Trophoblast cell (in vitro differentiated cells and primary cell): ENCODE measurements at places on chromosomes 6 and 20.

DNA sequence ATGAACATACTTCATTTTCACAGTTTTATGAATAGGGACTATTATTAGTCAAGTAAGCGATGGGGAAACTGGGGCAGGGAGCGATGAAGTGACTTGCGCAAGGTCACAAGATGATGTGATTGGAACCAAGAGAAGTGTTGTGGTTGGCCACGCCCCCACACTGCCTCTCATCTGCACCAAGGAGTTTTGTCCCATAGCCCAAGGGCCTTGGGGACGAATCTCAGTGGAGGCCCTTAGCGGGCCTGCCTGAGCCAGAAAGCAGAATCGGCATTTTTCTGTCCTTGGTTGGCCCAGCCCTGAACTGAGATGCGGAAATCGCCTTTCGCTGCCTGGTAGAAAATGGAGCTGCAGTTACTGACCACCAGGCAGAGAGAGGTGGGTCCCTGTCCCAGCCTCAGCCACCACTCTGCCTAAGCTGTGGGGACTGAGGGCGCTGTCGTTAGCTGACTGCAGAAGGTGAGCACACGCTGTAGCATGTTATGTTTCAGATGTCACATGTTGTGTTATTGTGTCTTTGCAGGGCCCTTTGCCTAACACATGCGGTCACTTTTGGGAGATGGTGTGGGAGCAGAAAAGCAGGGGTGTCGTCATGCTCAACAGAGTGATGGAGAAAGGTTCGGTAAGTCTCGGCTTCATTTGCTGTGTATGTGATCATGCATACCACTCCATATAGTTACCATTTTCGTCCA lies 57.8 kb downstream of the PTPN1 start:
- peak; percentile 88 for DNase-seq

GRCh38 chr6:42075159-42075838 lies 25.0 kb downstream of the TAF8 start:
- peak; percentile 92 for DNase-seq

GRCh38 chr6:26592649-26593048 lies 4.1 kb upstream of the ABT1 start:
- no peak for DNase-seq

GRCh38 chr6:167949121-167949684 lies 48.3 kb upstream of the KIF25 start:
- DNase-seq: peak; percentile 97

GRCh38 chr20:10832141-10832540 lies 158.3 kb upstream of the JAG1 start:
- DNase-seq: peak; percentile 53

- no peak for DNase-seq
Observed at GRCh38 chr20:41065716-41066115, 37.1 kb downstream of the TOP1 start.

DNA sequence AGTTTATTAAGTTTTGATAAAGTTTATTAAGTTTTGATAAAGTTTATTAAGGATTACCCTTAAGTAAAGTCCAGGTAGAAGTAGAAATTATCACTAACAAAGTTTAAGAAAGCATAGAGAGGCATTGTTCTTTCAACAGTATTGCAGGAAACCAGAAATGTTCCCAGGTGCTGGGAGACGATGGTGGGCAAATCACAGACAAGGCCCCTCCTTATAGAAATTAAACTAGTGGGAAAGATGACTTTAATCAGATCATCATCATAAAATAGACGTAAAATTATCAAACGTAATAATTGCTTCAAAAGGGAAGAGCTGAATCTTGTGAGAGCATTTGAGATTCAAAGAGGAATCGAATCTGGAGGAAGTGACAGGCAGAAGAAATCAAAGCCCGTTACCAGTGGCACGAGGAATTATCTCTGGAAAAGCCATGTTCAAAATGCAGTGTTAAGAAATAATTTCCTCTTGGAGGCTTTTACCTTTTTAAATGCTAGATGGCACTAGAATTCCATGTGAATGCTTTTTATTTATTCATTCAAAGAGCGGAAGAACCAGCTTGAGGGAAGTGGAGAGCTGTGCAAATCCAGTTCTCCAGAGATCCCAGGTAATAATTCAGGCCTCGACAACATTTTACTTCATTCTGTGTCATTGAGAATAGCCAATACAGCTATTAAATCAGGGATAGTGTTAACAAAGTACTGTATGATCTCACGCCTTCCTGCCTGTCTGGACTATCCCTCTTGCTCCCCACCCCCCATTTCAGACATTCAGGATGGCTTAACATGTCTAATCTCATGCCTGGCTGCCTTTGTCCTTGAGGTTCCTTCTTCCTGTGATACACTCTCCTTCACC lies 1.0 kb upstream of the APMAP start:
- DNase-seq: peak; percentile 17

GRCh38 chr6:112298816-112299281 lies 44.5 kb upstream of the LAMA4 start:
- peak; percentile 97 for DNase-seq

DNA sequence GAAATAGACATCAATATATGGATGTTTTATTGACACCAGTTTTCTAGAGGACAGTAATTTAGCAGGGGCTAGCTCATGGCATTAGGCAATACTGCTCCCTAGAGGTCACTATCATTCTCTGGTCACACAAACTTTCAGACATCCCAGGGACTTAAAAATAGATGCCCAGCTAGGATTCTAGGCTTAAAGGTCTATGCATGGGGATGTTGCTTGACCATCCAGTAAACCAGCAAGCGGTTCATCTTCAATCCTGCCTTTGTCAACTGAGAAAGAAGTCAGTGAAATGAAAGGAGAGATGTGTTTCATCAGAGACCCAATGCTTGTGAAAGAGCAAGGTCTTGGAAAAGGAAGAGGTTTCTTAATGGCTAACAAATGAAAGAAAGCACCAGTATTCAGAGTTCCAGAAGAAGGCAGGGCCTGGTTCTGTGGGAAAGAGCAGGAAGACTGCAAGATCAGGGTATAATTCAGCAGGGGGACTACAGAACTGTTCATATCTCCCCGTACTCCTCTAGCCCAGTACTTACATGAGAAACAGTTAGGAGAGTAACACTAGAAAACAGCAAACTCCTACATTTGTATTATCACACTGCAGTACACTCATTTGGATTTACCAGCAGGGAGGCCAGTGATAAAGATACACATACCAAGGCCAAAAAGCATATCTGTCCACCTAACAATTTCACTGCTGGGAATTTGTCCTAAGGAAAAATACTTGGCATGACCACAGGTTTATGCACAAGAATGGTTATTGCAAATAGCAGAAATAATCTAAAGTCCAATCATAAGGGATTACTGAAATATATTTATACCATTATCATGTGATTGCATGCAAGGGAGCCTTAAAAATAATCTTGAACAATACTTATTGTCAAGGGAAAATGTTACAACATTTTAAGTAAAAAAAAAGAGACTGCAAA lies 151.4 kb upstream of the LAMA2 start:
- peak; percentile 59 for DNase-seq

DNA sequence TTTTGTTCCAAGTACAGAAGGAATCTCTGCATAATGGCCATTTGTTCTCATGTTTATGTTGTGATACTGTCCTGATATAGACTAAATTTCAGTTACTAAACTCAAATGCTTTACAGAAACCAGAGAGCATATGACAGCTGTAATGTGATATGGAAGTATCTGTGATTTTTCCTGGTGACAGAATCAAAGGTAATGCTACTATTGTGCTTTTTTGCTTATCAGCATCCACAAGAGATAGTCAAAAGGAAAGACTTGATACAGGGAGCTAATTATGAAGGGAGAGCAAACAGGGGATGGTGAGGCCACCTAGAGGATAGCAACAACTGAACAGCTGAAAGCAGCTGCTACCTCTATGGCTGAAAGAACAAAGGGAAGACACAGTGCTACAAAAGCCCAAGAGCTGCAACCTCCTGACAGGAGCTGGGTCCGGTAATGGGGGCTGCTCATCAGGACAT lies 181.4 kb downstream of the PHF3 start:
- no peak for DNase-seq

- DNase-seq: no peak
Observed at GRCh38 chr20:63441136-63442099, 31.0 kb downstream of the KCNQ2 start.

DNA sequence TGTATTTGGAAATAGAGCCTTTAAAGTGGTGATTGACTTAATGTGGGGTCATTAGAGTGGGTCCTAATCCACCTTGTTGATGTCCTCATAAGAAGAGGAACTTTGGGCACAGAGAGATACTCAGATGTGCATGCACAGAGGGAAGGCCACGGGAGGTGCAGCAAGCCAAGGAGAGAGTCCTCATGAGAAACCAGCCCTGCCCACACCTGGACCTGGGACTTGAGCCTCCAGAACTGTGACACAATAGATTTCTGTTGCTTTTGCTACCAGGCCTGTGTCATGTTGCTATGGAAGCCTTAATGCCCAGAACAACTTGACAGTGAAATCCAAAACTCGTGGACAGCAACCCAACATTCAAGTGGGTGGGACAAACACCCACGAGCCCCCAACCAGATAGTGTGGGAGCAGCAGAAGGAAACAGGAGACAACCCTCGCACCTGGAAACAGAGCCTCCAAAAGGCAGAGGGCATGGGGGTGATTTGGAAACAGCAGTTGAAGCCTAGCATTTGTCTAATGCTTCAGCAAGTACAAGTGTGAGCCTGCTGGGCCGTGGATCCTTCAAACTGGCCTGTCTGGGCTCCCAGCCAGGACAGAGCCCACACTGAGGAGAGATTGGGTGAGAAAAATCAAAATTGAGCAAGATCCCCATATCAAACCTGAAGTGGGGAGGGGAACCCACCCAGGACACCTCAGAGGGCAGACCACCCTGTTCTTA lies 201.0 kb upstream of the CST7 start:
- DNase-seq: no peak

GRCh38 chr6:44451803-44452695 lies 64.5 kb downstream of the CDC5L start:
- DNase-seq: no peak

- DNase-seq: no peak
Observed at GRCh38 chr6:39251406-39251805, 22.1 kb upstream of the KCNK5 start.

DNA sequence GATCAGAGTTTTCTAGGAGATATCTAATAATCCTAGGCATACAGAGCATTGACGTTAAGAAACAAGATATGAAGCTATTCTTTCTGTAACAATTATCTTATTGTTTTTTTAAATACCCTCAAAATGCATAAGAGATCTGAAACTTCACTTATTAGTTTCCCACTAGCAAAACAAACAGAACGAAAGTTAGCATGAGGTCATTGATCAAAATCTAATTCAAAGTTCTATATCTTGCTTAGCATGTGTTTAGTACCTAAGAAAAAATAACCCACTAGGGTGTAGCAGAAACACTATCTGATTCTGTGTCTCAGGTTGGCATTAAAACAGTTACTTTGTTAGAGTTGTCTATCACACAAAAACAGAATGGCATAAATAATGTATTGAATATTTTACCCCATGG lies 1288.4 kb downstream of the EPHA7 start:
- DNase-seq: no peak

DNA sequence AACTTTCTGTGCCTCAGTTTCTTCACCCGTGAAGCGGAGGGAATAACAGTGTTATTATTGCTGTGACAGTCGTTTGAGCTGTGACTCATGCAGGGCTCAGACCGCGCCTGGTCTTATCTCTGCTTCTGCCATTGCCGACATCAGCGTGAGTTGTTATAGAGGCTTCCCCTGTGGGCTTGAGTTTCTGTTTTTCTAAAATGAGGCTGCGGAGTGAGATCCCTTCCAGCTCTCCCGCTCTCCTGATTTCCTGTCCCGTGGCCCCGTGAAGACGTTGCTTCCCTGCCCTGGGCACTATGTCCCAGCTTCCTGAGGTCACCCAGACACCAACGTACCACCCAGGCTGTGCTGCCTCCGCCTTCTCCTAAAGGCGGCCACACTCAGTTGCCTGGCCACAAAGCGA lies 278.5 kb downstream of the BMP7 start:
- peak; percentile 85 for DNase-seq
